ENCODE measurements at places on chromosomes 12 and 14. TPM values are rescaled to one million over a fixed set of nuclear protein-coding genes. Genes with fewer than 3 reads are reported as not detected.

CMAS gene
- 36.0 TPM for total RNA-seq

FOXN3 gene
- 94.4 TPM for total RNA-seq

DNA sequence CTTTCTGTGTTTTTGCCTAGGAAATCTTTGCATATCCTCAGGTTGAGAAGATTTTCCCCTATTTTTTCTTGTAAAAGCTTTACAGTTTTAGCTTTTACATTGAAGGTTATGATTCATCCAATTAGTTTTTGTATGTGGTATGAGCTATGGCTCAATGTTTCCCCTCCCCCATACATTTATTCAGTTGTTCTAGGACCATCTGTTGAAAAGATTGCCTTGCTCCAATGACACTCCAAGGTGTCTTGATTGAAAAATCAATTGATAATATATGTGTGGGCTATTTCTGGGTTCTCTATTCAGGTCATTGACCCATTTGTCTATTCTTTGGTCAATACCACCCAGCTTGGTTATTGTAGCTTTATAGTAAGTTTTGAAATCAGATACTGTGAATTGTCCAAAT, 42.6 kb downstream of the LRTM2 start:
- H3K27ac ChIP-seq, result no peak overlapping the region
- no peak overlapping the region for H3K4me3 ChIP-seq
- peaks cover 24% of the 10 kb centered on the region for H3K27me3 ChIP-seq
- H3K36me3 ChIP-seq, result no peaks in the 10 kb centered on the region

DNA sequence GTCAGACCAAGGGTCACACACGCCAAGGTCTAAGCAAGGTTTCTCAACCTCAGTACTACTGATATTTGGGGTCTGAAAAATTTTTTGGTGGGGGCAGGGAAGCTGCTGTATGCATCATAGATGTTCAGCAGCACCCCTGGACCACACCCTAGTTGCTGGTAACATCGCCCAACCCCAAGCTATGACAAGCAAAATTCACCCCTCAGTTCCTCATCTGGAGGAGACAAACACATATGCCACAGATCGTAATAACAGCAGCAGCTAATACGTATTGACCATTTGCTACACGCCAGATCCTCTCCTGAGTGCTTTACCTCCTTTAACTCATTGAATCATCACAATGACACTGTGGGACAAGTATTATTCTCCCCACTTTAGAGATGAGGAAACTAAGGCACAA, 46.4 kb downstream of the ACTN1 start:
- H3K4me3 ChIP-seq, result no peak overlapping the region
- H3K27me3 ChIP-seq, result no peaks in the 10 kb centered on the region
- no peak overlapping the region for H3K27ac ChIP-seq
- peaks cover 4% of the 10 kb centered on the region for H3K36me3 ChIP-seq
- peaks cover 40% of the 10 kb centered on the region for H3K4me1 ChIP-seq

DNA sequence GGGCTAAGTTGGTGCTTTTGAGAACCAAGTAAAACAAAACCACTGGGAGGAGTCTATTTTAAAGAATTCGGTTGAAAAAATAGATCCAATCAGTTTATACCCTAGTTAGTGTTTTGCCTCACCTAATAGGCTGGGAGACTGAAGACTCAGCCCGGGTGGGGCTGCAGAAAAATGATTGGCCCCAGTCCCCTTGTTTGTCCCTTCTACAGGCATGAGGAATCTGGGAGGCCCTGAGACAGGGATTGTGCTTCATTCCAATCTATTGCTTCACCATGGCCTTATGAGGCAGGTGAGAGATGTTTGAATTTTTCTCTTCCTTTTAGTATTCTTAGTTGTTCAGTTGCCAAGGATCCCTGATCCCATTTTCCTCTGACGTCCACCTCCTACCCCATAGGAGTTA, 1.8 kb upstream of the RAB5B start:
- no peak overlapping the region for H3K4me3 ChIP-seq
- no peaks in the 10 kb centered on the region for H3K27me3 ChIP-seq
- H3K4me1 ChIP-seq, result peaks cover 45% of the 10 kb centered on the region

DNA sequence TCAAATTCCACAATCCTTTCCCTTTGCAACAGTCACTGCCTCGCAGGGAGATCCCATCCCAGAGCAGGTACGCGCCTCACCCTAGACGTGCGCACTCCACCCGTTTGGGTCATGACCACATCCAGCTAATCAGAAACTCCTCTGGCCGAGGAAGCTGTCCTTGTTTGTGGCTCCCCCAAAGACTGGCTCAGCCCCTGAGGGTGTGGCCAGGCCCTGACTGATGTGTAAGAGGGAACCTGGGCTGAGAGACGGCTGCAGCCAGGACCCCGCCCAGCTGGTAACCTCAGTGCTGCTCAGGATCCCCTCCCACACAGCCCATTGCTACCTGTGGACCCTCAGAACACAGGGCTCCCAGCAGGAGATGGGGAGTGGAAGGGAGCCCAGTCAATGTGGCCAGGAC, 183.2 kb upstream of the SFSWAP start:
- no peak overlapping the region for H3K4me3 ChIP-seq
- no peaks in the 10 kb centered on the region for H3K4me1 ChIP-seq
- no peak overlapping the region for H3K27ac ChIP-seq
- H3K36me3 ChIP-seq, result no peaks in the 10 kb centered on the region

DNA sequence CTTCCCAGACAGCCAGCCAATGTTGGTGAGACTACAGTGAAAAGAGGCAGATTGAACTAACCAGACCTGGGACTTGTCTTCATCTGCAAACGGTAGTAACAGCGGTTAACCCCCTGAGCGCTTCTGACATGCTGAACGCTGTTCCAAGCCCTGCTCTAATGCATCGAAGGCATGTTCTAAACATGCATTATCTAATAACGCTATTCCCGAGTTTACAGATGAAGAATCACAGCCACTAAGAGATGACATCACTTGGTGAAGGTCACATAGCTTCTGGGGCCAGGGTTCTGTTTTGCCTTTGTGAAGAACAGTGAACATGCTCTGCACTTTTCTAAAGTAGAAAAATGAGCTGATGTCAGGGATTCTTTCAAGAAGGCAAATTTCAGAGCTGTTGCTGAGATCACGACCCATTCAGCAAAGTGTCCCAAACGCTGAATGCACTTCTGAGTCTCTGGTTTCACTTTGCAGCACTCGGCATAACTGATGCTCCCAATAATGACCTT, 56.0 kb downstream of the FOS start:
- H3K27ac ChIP-seq, result peak overlapping the region; percentile 93
- peaks cover 2% of the 10 kb centered on the region for H3K27me3 ChIP-seq
- peaks cover 30% of the 10 kb centered on the region for H3K4me1 ChIP-seq
- peak overlapping the region; percentile 61 for H3K4me3 ChIP-seq

GRCh38 chr12:75587340-75588106, 76.1 kb upstream of the KRR1 start:
- H3K27ac ChIP-seq, result no peak overlapping the region
- no peak for DNase-seq
- no peak overlapping the region for H3K4me3 ChIP-seq
- H3K36me3 ChIP-seq, result no peaks in the 10 kb centered on the region
- no peaks in the 10 kb centered on the region for H3K4me1 ChIP-seq
- H3K27me3 ChIP-seq, result peaks cover 8% of the 10 kb centered on the region

DNA sequence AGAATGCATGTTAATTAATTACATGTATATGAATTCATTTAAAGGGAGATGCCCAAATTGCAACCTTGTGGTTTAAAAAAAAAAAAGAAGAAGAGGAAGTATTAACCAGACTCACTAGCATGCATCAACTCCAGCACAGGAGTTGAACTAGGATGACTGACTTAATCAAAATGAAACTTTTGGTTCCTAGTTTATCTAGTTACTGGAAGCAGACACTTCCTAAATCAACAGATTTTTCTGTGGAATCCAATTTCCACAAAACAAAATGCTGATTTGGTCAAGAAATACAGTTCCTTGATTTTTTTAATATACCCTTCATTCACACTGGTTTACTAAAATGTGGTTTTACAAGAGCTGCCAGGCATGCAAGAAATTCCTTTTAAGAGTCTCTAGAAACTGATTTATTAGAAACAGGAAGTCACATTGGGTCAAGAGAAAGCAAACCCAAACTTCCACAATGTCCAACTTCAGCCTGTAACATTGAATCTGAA, 41.6 kb downstream of the ITPR2 start:
- no peak overlapping the region for H3K4me3 ChIP-seq
- peaks cover 24% of the 10 kb centered on the region for H3K4me1 ChIP-seq
- peaks cover 27% of the 10 kb centered on the region for H3K36me3 ChIP-seq

DNA sequence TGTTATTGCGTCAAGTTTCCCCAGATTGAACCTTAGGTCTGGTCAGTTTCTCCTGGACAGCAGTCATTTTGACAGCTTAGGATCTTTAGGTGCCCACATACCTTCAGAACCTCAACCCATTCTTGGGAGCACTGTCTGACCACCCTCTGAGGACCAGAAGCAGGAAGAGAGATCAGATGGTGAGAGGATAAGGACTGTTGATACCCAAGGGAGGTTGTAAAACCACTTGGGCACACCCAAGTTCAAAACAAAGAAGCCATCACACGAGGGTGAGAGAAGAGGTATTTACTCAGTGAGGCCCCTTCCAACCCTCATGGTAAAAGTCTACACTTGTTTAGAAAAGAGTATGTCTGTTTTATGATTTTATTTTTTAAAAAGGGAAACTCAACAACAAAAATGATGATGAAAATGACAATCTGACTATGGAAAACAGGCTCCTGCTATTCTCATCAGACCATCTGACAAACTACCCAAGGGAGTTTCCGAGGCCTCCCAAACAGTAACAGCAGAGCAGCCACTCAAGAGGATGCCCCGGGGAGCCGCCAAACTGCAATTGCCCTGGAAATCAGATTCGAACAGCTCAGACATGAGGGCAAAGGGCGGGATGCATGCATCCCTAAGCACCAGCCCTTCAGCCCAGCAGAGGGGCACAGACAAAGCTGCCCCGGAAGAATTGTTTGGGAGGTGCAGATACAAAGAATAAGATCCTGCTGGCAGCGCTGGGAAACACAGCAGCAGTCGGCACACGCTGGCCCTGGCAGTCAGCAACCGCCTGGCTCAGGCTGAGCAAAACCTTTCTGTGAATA, 162.6 kb upstream of the PLEKHG7 start:
- H3K27me3 ChIP-seq, result no peaks in the 10 kb centered on the region
- peaks cover 67% of the 10 kb centered on the region for H3K4me1 ChIP-seq
- H3K27ac ChIP-seq, result peak overlapping the region; percentile 95

Measured in activated CD4-positive, alpha-beta T cell treated with anti-CD3 and anti-CD28 coated beads, Interleukin-2, amount 10 ng/mL, durations not matched to agents 7 days and 5 days (primary cell).